Epithelial cell of umbilical artery (primary cell): ENCODE measurements at places on chromosomes 13 and 19. TPM values are rescaled to one million over a fixed set of nuclear protein-coding genes. Genes with fewer than 3 reads are reported as not detected.

KASH5 gene
- not detected in 2 replicates for total RNA-seq

NUCB1 gene
- 86.9 and 92.9 TPM in 2 replicates for total RNA-seq

TMEM38A gene
- 2.6 and 2.9 TPM in 2 replicates for total RNA-seq

ZNF548 gene
- total RNA-seq = 9.7 and 15.6 TPM in 2 replicates

LSM14A gene
- 81.2 and 97.6 TPM in 2 replicates for total RNA-seq

SHISA2 gene
- total RNA-seq = 14.6 and 50.7 TPM in 2 replicates

KIR3DL2 gene
- total RNA-seq = not detected in 2 replicates

ZNF763 gene
- total RNA-seq = under 0.01 TPM in 1 of 2 replicates, not detected in the other

THSD8 gene
- total RNA-seq = not detected in 2 replicates

CLEC17A gene
- under 0.01 TPM in 1 of 2 replicates, not detected in the other for total RNA-seq

ZFP82 gene
- 4.2 and 5.3 TPM in 2 replicates for total RNA-seq

HCST gene
- not detected in 2 replicates for total RNA-seq

TEKTIP1 gene
- not detected in 2 replicates for total RNA-seq

CELF5 gene
- total RNA-seq = under 0.01 TPM in 1 of 2 replicates, not detected in the other
